SJSA1 (cell line): ENCODE measurements at places on chromosomes 3 and 15. TPM values are rescaled to one million over a fixed set of nuclear protein-coding genes. Genes with fewer than 3 reads are reported as not detected.

MYH15 gene
- total RNA-seq, result 0.05 TPM in 1 of 2 replicates, not detected in the other

ONECUT1 gene
- total RNA-seq, result not detected in 2 replicates

TRH gene
- not detected in 2 replicates for total RNA-seq

TMEM207 gene
- total RNA-seq, result not detected in 2 replicates

HIGD2B gene
- not detected in 2 replicates for total RNA-seq

HESX1 gene
- total RNA-seq, result 0.11 TPM in 1 of 2 replicates, not detected in the other

KNG1 gene
- total RNA-seq, result not detected in 2 replicates

ZBED2 gene
- total RNA-seq, result not detected in 2 replicates

TMEM212 gene
- not detected in 2 replicates for total RNA-seq

DNAH12 gene
- not detected in 2 replicates for total RNA-seq

ABCC5 gene
- 9.1 and 9.6 TPM in 2 replicates for total RNA-seq

HDDC3 gene
- total RNA-seq, result 4.9 and 10.0 TPM in 2 replicates

ATP13A5 gene
- not detected in 2 replicates for total RNA-seq

CHRM5 gene
- 0.11 TPM in 1 of 2 replicates, not detected in the other for total RNA-seq

CADM2 gene
- total RNA-seq, result not detected in 2 replicates
